Stimulated activated CD4-positive, alpha-beta T cell treated with anti-CD3 and anti-CD28 coated beads, TNF-alpha, amount 100 ng/mL, for 1 hour (primary cell): ENCODE measurements at places on chromosomes 5 and 9.

DNA sequence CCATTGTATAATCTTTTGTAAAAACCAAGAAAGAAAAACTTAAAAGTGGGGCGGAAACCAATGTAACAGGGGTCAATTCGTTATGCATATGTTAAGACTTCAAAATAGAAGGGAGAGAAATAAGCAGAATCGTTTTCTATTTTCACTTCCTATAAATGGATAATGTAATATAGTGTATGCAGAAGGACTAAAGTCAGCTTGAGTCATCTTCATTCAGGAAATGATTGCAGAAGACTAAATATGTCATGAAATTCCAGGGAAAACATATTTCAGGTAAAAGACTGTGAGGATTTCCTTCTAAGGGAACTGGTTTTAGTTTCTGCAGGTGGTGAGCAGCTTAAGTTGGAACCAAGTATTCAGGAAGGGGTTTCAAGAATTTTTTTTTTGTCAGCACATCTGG lies 753.3 kb downstream of the IRX1 start:
- no peak for DNase-seq

GRCh38 chr5:143552680-143553079 lies 149.2 kb upstream of the NR3C1 start:
- no peak for DNase-seq

GRCh38 chr9:35791297-35791921 lies at the start of gene NPR2:
NPR2 (plus strand) TSS chr9:35791591; CDS start chr9:35792409, 818 bp downstream.
- DNase-seq, result no peak

DNA sequence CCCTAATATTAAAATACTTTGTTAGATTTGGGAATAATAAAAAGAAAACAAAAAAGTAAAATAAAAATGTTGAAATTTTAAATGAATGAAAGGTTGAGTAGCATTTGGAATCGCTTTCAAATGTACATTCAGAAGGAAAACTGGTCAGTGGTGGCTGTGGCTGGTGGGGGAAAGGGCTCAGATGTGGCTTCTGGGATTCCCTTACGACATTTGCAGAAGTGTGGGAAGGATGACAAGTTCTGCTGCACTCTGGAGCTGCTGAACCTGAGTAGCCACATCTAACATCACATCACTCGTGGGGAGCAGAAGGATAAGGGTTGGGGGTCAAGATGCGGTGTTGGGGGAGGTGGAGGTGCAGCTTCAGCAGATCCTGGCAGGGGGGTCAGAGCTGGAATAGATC lies 25.6 kb upstream of the CAST start:
- no peak for DNase-seq

- no peak for DNase-seq
These were observed 4.2 kb upstream of the GDNF start for GRCh38 chr5:37844009-37844408.

GRCh38 chr9:137688725-137689124 lies 69.9 kb downstream of the EHMT1 start:
- no peak for DNase-seq

DNA sequence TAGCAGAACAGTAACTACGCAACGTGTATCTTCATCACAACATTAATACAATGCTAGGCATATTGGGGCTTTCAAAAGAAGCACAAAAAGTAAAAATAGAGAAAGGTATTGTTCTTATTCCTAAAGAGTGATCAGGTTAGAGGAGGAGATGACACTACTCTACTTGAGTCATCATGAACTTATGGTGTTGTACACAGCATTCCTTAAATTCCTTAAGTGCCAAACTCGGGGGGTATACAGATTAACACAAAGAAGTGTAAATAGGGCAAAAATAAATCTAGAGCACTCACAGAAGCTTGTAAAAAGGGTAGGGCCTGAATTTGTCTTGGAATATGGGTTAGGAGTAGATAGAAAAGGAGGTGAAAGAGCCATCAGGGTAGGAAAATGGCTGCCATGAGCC lies 308.0 kb upstream of the DAP start:
- no peak for DNase-seq

GRCh38 chr5:171392585-171393159 lies 5.0 kb downstream of the NPM1 start:
- DNase-seq, result no peak

GRCh38 chr5:74357827-74358226 lies 282.7 kb downstream of the ENC1 start:
- no peak for DNase-seq

DNA sequence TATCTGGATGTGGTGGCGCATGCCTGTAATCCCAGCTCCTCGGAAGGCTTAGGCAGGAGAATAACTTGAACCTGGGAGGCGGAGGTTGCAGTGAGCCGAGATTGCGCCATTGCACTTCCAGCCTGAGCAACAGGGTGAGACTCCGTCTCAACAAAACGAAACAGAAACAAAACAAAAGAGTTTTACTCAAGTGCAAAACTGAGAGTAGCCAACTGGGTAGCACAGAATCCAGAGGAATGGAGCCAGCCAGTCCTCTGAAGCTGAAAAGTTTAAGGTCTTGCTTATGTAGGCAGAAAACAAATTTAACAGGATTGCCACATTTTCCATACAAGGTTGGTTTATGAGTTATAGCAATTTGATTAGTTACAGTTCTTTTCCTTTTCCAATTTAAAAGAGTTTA lies 32.0 kb downstream of the SPIN1 start:
- no peak for DNase-seq

DNA sequence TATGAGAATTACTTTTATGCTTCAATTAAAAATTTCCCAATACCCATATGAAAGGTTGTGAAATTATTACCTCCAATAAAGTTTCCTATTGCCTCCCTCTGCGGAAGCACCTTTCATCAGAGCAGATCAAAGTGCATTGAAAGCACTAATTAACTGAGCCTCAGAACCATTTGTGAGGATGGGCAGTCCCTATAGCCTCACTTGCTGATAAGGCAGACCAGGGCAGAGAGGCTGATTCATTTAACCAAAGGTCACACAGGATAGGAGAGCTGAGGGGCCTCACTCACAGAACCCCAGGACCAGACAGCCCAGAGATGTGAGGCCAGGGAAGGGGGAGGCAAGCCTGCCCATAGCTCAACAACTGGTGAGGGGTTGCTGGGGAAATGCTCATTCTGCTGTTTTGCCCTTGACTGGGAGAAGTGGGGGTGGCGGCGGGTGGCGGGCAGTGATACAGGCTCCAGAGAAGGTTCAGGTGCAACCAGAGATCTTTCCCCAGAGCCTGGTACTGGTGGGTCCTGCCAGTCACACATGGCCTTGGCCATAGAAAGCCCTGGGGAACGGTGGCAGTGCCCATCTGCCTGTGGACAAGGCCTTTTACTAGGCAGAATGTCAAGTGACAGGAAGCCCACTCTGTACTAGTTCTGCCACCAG lies 57.9 kb downstream of the MACROH2A1 start:
- DNase-seq, result no peak

- DNase-seq, result no peak
These were observed 42.5 kb downstream of the MFAP3 start for GRCh38 chr5:154081246-154081645.

DNA sequence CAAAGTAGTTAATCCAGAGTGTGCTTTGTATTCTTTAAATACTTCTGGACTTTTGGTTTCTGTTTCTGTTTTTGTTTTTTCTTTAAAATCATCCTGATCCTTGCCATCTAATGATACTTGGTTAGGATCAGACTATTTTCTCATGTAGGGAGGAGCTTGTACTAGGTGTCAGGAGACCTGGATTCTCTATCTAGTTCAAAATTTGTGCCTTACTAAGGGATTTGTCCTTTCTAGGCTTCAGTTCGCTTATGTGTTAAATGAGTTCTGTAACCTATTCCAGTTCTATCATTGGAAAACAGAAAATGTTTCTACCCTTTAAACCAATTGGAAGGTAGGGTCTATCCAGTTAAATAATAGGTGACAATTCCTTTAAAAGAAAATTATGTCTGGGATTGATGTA lies 3.3 kb upstream of the MEF2C start:
- no peak for DNase-seq

DNA sequence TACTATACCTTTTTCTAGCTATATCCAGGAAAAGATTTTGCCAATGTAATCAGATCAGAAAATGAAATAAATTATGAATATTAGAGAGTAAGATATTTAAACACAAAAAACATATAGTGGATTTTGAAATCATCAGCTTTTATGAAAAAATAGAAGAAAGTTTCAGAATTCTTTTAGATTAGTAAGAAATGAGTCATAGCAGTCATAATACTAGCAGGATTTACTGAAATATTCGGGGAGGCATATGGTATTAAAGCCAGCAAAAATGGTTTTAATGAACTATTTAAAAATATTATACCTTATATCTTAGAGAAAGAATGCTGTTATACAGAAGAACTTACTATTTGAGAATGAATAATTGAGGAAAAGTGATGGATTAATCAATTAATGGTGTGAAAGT lies 303.6 kb upstream of the NUDT12 start:
- DNase-seq, result no peak

DNA sequence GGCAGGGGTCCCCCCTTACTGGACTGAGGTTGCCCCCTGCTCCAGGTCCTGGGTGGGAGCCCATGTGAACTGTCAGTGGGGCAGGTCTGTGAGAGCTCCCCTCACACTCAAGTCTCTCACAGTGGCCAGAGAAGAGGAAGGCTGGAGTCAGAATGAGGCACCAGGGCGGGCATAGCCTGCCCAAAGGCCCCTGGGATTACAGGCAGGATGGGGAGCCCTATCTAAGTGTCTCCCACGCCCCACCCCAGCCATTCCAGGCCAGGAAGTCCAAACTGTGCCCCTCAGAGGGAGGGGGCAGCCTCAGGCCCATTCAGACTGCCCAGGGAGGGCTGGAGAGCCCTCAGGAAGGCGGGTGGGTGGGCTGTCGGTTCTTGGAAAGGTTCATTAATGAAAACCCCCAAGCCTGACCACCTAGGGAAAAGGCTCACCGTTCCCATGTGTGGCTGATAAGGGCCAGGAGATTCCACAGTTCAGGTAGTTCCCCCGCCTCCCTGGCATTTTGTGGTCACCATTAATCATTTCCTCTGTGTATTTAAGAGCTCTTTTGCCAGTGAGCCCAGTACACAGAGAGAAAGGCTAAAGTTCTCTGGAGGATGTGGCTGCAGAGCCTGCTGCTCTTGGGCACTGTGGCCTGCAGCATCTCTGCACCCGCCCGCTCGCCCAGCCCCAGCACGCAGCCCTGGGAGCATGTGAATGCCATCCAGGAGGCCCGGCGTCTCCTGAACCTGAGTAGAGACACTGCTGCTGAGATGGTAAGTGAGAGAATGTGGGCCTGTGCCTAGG lies at the start of gene CSF2:
Gene CSF2 (plus strand): TSS at position 559 of the 783 bp plus-strand sequence. CDS start 35 bp downstream, at position 594.
- DNase-seq, result no peak

- DNase-seq, result no peak
These were observed 90.3 kb downstream of the ANKRD55 start for GRCh38 chr5:56142614-56143372.

DNA sequence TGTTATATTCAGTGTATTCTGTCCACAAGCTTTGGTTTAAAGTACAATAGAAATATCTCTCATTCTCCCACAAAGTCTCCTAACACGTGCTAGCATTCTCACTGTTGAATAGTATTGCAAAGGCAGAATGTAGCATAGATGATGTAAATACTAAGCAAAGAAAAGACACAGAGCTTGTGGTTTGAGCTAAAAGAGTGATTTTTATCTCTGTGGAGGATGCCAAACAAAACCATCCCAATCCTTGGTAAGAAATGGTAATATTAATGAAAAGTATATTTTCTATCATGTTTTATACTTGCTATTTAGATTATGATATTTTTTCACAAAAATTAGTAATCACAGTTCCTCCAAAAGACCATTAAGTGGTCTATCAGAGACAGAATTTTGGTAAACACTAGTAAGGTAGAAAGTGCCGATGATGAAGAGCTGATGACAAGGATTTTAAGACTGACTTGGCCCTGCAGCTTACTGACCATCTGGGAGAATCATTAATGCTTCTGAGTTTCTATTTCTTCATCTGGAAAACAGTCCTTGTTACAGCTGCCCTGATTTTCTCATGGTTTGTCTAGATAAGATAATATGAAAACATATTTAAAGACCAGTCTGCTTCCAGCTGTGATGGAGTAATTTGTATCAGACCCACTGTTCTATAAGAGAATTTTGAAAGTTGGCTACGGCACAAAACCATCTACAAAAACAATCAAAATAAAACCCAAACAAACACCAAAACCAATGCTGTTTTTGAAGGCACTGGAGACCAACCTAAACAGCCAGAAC lies 510.2 kb downstream of the SPATA31D1 start:
- no peak for DNase-seq

DNA sequence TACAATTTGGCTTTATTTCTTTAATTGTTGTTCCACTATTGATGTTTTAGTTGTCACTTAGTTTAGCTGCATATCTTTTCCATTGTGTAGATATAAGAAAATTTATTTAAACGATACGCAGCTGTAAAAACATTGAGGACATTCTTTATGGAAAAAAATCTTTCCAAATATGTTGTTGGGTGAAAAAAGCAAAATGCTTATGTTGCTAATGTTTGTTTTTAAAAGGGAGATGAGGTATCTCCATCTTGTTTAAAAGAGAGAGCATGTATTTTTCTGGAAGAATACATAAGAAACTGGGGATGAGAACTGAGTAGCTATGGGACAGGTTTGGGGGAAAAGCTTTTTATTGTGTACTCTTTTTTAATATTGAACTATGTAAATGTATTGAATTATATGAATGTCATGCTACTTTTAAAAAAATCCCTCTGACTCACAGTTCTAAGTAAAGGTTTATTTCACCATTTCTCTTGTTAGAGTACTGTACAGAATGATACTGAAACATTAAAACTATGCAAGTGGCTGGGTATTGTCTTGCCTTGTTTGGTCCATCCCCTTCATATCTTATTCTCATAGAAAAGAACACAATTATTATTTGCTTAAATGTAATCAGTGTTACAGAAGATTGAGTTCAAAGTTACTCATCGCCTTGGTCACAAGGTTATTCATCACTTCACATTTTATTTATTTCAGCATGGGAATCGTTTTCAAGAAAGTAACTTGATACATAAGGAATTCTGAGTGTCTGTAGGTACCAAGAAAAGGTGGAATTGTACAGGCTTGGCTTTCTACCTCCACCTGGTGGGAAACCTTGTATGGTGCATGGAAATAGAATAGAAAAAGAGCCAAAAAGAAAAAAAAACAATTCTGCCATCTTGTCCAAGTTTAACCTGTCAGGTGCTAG lies 85.8 kb downstream of the RIC1 start:
- no peak for DNase-seq

DNA sequence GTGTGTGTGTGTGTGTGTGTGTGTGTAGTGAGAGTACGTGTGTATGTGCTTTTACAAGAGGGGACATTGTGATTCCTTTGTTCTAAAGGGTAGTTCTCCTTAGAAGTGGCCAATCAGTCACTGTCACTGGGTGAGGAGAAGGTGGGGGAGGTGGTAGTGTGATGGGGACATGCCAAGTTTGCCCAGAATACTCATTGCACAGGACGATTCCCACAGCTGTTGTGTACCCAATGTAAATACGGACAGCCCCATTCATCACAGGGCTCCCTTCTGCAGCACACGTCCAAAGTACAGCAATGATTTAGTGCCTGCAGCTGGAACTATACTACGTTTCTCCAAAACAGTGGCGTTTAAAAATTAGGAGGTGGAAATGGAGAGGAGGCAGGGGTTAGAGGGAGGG lies 287.8 kb downstream of the TLR4 start:
- DNase-seq, result no peak
